Stimulated activated CD4-positive, alpha-beta T cell treated with anti-CD3 and anti-CD28 coated beads, Interleukin-12 subunit alpha, Interleukin-12 subunit beta, amount 100 ng/mL, for 24 hours (primary cell): ENCODE measurements at places on chromosomes 4 and X.

DNA sequence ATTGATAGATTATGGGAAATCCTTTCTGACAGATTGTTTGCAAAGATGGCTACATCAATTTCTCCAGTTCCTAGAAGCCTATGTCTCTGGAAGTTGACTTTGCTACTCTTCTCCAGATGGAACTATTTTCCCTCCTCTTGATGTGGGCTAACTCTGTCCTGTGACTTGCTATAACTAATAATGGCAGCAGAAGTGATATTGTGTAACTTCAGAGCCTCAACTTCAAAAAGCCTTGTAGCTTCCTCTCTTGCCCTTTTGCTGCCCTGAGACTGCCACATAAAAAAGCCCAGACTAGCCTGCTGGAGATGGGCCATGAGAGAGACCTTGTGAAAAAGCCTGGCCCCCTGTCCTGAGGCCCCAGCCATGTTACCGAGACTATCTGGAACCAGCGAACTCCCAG, 210.7 kb upstream of the SLC7A11 start:
- no peak for DNase-seq

DNA sequence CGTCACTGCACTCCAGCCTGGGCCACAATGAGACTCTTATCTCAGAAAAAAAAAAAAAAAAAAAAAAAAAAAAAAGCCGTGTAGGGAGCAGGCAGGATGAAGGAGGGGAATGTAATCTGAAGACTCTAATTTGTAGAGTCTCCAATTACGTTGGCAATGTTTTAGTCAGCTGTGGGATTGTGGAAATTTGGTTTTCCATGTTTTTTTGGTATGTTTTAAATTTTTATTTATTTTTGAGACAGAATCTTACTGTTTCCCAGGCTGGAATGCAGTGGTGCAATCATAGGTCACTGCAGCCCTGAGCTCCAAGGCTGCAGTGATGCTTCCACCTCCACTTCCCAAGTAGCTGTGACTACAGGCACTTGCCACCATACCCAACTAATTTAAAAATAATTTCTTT, 56.5 kb downstream of the NSD2 start:
- DNase-seq = no peak

GRCh38 chr4:177405508-177405907, 36.7 kb downstream of the AGA start:
- no peak for DNase-seq

DNA sequence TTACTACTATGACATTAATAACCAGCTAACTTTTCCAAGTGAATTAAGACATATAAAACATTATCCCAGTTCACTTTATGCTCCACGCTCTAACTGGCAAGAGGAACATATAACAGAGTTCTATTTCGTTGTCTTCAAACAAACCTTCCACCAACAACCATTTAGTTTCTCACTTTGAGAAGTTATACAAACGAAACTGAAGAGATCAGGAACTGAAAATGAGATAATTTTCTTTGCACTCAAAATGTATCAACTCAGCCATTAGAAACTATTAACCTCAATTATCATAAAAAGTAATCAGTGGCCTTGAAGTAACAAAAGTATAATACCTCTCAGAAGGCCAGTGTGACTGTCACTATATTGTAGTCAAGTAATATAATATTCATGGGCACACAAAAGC, 70.1 kb downstream of the CHM start:
- no peak for DNase-seq

GRCh38 chrX:17960891-17961290, 99.8 kb upstream of the RAI2 start:
- DNase-seq = no peak

DNA sequence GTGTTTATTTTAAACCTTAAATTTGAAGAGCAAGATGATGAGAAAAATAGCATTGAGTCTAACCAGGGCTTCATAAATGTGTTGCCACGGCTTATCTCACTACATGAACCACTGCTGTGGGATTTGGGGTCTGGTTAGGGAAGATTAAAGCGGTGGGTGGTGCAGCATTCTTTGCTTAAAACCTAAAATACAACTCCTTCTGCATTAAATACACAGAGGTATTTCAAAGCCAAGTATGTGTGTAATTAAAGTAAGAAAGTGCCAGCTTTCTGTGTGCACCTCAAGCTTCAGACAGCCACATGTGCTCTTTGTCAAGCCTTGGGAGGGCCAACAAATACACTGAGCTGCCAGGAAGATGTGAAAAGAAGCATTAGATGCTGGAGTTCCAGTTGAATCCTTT, 128.0 kb downstream of the CPE start:
- no peak for DNase-seq

GRCh38 chrX:131734621-131735020, 190.7 kb downstream of the OR13H1 start:
- no peak for DNase-seq

GRCh38 chr4:30753316-30753715, 33.1 kb downstream of the PCDH7 start:
- DNase-seq = no peak

- no peak for DNase-seq
Observed at GRCh38 chr4:166128403-166128802, 255.4 kb downstream of the TLL1 start.

DNA sequence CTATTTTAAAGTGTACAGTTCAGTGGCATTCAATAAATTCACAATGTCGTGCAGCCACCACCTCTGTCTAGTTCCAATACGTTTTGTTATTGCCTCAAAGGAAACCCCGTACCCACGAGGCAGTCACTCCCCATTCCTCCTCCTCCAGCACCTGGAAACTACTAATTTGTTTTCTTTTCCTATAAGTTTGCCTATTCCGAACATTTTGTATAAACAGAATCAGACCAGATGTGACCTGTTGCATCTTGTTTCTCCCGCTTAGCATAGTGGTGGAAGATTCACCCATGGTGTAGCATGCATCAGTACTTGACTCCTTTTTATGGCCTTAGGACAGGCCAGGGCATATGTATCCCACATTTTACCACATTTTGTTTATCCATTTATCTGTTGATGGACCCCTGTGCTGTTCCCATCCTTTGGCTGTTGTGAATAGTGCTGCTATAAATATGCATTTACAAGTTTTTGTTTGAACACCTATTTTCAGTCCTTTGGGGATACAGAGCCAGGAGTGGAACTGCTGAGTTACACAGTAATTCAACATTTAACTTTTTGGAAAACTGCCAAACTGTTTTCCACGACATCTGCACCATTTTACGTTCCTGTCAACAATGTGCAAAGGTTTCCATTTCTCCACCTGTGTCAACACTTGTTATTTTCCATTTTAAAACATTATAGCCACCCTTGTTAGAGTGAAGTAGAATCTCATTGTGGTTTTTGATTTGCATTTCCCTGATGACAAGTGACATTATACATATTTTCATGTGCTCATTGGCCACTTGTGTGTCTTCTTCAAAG, 57.8 kb upstream of the STX18 start:
- DNase-seq = no peak

GRCh38 chrX:4373791-4374190, 660.3 kb upstream of the PRKX start:
- no peak for DNase-seq

DNA sequence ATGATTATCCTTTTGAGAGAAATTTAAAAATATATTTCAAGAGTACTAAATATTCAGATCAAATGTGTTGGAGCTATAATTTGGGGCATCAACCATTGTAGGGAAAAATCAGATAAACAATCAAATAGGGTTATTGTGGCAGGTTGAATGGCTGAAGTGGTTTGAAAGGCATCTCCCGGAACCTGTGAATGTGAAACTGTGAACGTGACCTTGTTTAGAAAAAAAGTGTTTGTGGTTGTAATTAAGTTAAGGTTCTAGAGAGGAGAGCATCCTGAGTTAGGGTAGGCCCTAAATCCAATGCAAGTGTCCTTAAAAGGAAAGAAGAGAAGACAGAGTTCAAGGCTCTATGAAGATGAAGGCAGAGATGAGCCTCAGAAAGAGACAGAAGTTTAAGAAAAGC, 37.4 kb downstream of the ADGRA3 start:
- no peak for DNase-seq

DNA sequence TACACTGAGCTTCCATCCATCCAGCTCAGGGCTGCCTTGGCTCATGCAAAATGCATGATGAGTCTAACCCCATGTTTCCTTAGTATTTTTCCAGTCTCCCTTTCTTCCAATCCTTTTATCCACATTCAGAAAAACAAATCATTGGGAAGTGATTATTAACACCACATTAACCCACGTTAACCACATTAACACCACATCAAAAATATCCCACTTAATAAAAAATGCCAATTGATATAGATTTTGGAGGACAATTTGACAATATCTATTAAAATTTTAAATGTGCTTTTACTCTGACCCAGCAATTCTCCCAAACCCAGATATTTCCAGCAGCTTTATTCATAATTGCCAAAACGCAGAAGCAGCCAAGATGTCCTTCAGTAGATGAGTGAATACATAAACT, 75.6 kb upstream of the SRD5A3 start:
- DNase-seq = no peak

DNA sequence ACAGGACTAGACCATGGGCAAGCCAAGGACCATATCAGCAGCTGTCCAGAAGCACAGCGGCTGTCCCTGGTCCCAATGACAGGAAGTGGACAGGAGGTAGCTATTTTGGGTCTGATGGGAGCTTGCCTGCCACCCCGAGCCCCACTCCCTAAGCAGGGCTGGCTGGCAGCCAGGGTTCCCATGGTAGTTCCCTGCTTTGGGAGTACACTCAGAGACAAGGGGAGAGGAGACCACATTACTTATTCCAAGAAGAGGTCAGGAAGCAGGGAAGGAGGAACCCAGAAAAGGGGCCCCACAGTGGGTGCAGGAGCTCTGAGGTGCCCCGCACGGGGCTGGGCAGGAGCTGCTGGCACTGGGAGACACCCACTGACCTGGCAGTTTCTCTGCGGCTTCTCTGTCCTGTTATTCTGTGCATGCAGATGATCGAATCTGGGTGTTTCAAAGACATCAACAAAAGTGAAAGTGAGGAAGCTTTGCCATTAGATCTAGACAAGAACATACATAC, 36.3 kb downstream of the HTT-AS start:
- DNase-seq = no peak

- no peak for DNase-seq
Observed at GRCh38 chrX:24760363-24761000, 66.8 kb downstream of the POLA1 start.

DNA sequence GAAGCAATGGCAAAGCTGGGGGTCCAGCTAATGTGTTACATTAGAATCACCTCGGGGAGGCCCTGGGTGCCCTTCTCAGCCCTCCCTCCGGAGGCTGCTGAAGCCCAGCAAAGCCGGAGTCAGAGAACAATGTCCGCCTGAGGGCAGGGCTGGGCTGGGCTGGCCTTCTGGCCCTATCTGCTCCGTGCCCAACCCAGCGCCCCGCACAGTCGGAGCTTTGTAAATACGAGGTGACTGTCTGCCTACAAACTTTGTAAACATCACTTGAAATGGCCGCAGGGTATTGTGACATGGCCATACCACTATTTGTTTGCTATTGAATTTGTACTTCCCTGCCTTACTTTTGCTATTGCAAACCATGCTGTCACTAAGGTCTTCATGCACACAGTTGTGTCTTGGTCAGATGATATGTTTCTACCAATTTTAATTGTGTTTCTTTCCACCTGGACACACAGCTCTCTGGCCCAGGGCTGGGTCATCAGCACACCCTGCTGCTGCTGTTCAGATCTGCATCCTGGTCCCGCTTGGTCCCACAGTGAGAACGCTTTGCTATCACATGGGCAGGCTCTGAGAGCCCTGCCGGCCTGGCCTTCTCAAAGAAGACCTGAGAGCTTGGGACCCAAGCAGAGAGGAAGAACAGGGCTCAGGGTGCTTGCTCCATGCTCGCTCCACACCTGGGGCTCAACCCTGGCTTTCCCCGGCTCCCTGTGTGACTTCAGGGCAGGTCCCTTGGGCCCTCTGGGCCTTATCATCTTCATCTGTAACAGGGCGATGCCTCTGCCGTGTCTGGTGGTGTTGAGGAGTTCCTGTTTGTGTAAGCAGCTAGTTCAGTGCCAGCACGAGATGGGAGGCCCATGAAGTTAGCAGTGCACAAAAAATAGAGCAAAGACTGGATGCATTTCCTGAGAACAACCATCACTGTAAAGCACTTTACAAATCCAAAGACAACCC, 2.3 kb downstream of the S100P start:
- no peak for DNase-seq

DNA sequence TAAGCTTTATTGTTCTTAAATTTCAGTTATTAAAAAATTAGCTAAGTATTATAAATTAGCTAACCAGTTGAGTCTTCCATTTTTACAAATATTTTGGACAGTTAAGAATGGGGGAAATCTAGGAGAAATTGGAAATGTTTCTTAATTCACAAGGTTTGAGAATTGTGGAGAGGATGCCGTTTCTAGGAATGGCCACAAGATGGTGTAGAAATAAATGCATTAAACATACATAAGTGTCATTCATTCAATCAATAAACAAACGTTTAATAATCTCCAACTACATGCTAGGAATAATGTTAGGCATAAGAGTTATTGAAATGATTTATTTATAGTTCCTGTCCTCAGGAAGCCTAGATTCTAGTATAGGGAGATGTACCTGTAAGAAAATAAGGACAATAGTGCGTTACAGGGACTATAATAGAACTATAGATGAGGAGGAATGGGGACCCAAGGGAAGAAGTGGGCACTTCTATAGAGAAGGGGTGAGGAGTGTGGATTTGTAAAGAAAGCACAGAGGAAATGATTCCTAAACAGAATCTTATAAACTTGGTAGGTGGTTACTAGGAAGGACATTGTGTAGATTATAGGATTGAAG, 195.7 kb upstream of the ANK2 start:
- no peak for DNase-seq

DNA sequence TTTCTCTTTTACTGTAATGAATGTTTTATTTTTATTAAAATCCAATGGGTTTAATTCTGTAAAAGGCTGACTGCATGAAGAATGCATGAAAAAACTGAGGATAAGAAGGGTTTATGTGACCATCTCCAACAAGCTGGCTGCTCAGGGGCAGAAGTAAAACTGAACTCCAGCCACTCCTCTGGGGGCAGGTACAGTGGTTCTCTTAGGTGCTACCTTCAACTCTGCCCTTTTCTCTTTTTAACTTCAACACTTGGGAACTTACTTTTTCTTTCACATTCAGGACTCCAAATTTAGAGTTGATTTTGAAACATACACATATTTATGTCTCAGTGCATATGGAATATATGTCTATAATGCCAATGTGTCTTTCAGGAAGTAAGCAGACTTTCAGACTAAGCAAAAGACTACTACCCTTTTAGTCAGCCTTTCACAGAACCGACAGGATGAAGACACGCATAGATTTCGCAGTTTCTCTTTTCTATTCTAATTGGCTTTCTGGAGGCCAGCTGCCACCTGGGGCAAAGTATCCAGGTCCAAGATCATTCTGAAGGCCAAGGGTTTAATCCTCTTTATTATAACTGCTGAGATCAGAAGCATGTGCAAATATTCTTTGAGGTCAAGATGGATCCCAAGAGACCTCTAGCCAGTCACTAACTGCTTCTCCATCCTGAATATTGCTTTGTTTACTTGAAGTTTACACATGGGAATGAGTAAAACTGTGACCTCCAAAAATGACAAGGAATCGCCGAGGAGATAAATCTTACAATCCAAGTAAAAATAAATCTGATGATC, 30.7 kb downstream of the HS3ST1 start:
- DNase-seq = no peak

DNA sequence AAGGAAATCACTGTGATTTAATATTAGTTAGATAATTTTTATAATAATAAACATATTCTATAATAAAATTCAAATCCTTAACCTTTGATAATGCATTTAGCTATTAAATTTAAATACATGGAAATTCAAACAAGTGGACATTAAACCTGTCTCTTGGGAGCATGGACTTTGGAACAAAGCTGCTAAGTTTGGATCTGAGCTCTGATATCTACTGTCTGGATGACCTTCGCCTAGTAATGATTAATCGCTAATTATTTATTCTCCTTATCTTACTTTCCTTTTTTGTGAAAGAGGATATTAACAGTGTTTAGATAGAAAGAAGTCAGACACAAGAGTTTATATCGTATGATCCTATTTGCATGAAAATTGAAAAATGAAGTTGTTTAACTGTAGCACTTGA, 980.9 kb downstream of the FSTL5 start:
- DNase-seq = no peak
